ENCODE measurements at places on chromosomes 5 and 9. TPM values are rescaled to one million over a fixed set of nuclear protein-coding genes. Genes with fewer than 3 reads are reported as not detected.

GRCh38 chr9:94821098-94821887 is 94.8 kb downstream of the AOPEP start:
- DNase-seq, result no peak

DNA sequence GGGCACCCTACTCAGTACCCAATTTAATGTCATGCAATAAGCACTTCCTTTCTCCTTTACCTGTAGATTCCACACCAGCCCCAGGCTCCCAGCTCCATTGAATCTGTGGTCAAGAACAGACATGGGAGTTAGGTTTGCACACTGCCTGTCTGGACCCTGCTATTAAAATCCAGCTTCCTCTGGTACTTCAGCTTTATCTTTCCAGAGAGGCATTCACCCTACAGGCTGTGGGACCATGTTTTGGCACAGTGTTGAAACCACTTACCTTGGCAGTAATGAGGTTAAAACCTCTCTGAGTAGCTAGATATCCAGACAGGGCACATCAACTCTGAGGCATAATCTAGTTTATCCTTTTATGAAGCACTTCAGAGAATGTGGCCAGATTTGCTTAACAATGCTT is 191.5 kb upstream of the PCSK5 start:
- no peak for DNase-seq

The SPATA31A3 gene
- not detected for total RNA-seq

- no peak for DNase-seq
These were observed 87.4 kb upstream of the GNA14 start for GRCh38 chr9:77735494-77735893.

The LMX1B gene
- 1.1 TPM for total RNA-seq

The RIC1 gene
- 36.2 TPM for total RNA-seq

The BHMT2 gene
- 37.2 TPM for total RNA-seq

DNA sequence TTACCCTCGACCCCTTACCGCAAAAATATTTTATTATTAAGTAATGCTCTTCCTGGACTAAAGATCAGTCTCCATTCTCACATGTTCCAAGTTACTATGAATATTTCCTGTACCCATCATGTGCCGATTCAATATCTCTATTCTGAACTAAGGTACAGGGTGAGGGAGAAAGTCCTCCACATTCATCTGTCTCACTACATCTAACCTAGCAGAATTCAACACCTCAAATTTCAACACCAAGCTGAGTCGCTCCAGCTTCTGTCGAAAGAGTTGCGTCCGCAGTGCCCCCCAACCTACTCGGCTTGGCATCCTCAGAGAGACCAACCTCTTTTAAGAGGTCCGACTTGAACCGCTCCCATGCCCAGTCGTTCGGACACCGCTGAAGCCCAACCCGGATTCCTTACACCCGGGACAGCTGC is 1.0 kb downstream of the CERT1 start:
- DNase-seq, result no peak

The IRX2 gene
- 0.63 TPM for total RNA-seq

The BTNL3 gene
- 0.50 TPM for total RNA-seq

GRCh38 chr9:13744261-13744901 is 464.9 kb upstream of the MPDZ start:
- no peak for DNase-seq

GRCh38 chr5:74685979-74686631 is 1.1 kb downstream of the HEXB start:
- DNase-seq, result no peak

- DNase-seq, result no peak
These were observed 142.0 kb downstream of the RORB start for GRCh38 chr9:74639112-74639511.

The PTPN3 gene
- 14.6 TPM for total RNA-seq

GRCh38 chr5:142959683-142960657 is 189.8 kb downstream of the ARHGAP26 start:
- DNase-seq, result no peak

- DNase-seq, result no peak
These were observed 235.1 kb downstream of the GADD45G start for GRCh38 chr9:89839952-89840351.

DNA sequence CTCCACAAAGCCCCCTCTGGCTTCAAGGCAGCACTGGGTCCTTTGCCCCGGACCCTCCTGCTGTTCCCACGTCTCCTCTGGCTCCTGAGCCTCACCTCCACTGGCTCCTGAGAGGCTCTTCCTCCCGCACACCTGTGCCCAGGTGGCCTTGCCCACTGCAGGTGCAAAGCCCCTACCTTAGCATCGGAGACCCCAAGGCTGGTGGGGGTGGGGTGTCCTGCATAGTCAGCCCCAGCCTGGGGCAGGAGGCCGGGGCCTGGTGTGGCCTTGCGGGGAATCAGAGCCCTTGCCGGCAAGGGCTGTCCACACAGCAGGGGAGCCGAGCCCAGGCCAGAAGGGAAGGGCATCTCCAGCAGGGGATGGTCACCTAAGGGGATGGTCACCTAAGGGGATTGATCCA is 41.3 kb upstream of the CEP72 start:
- no peak for DNase-seq

The PCA3 gene
- not detected for total RNA-seq

DNA sequence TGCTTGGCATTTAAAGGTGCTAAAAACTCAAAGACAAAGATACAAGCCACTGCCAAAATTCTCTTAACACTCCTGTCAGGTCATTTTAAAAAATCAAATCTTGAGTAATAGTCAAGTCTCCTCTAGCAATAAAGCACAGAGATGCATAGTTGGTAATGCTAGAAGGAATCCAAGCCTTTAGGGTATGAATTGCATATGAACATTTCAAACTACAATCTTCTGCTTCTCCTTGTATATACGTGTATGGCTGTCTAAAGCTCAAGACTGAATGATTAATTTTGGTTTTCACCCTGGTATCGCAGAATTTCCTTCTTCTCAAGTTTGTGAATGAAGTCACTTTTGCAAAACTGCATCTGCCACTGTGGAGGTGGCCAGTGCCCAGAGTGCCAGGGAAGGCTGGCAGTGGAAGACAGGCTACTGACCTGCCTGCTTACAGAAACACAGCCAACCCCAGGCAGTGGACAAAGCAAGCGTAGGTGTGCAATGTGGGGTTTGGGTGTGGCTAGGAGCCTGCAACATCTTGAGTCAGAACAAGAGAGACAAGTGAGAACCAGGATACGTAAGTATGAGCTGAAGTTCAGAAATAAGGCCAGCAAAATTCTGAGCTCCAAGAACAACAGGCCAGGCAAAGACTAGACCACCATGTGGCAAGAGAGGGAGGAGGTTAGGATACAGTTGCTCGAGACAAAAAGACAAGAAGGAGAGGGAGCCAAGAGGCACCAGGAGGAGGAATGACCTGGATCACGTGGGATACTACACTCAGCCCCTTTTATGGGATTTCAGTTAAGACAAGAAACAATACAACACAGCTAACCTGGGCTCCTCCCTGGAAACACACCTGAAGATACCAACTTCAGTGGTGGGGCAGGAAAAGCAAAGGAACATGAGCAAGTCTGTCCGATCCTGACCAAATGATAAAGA is 22.6 kb downstream of the MYO10 start:
- DNase-seq, result no peak

DNA sequence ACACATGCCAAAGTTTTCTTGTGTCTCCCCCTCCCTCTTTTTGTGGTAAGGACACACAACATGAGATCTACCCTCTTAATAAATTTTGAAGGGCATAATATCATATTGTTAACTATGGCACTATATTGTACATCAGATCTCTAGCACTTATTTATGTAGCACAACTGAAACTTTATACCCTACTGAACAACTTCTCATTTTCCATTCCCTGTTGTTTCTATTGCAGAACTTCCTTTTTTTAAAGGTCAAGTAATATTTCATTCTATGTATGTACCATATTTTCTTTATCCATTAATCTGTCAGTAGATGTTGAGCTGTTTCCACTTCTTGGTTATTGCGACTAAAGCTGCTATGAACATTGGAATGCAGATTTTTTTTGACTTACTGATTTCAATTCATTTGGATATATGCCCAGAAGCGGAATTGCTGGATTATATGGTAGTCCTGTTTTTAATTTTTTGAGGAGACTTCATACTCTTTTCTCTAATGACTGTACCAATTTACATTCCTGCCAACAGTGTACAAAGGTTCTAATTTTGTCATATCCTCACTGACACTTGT is 305.3 kb downstream of the PRR16 start:
- no peak for DNase-seq

- DNase-seq, result no peak
These were observed 1.1 kb downstream of the UBTD2 start for GRCh38 chr5:172282272-172283019.

- DNase-seq, result no peak
These were observed 21.0 kb downstream of the TIMD4 start for GRCh38 chr5:156942064-156942463.

The SPINK6 gene
- 1.6 TPM for total RNA-seq

DNA sequence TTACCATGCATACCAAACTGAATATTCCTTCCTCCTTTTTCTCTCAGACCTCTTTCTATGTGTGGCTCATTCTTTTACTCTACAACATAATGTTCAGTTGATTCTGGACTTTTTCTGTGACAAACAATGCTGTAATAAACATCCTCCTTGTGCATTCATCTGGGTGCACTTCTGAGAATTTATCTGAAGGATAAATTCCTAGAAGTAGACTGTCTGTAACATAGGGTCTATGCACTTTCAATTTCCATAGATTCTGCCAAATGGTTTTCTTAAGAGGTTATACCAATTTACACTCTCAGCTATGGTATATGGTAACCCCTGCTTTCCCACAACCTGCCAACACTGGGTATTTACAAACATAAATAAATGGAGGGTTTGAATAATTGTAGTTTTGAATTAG is 24.1 kb upstream of the TNC start:
- DNase-seq, result no peak

The LRRC8A gene
- 37.8 TPM for total RNA-seq

The RFX3 gene
- 8.0 TPM for total RNA-seq

The AGTPBP1 gene
- total RNA-seq, result 21.3 TPM

The PCDHB13 gene
- 7.7 TPM for total RNA-seq

- DNase-seq, result no peak
These were observed 83.2 kb downstream of the FOXD1 start for GRCh38 chr5:73365301-73365853.

GRCh38 chr9:87678650-87679355 is 47.1 kb upstream of the CTSL start:
- no peak for DNase-seq

DNA sequence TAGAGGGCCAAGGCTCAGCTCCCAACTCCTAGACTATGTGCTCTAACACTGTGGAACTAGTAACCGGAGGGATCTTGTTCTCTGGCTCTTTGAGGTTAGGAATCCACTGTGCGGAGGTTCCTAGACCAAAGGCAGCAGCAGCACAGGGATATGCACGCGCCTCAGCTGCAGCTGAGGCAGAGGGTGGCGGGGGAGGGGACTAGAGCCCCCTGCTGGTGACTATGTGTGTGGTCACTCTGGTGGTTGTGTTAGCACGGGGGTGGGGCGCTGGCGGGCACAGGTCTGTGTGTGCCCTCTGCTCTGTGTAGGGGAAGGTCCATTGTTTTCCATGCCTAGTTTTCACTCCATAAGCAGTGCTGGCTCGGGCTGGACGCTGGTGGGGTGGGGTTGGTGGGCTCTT is 458.0 kb upstream of the IZUMO3 start:
- no peak for DNase-seq

DNA sequence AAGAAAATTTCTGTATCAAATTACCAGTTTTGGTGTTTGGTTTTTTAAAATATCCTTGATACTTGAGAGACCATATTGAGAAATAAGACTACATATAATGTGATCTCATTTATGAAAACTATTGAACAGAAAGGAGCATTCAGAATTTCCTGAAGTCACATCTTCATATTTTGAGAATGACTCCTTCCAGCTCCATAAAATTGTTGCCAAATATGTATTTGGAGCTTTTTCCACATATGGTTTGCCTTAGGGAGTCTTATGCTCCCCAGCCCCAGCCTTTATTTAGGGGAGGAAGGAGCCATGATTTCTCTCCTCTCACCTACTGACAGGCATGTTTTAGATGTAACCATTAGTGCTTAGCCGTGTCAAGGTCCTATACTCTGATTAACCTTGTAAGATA is 51.1 kb downstream of the GCNT1 start:
- DNase-seq, result no peak

The NUP155 gene
- 17.8 TPM for total RNA-seq

The ADAMTS16 gene
- total RNA-seq, result 0.50 TPM

The TMOD1 gene
- 33.8 TPM for total RNA-seq

The HAUS6 gene
- 11.0 TPM for total RNA-seq

GRCh38 chr9:13173553-13173952 is 105.9 kb downstream of the MPDZ start:
- no peak for DNase-seq

The DNAH5 gene
- not detected for total RNA-seq

The SURF6 gene
- total RNA-seq, result 13.3 TPM

DNA sequence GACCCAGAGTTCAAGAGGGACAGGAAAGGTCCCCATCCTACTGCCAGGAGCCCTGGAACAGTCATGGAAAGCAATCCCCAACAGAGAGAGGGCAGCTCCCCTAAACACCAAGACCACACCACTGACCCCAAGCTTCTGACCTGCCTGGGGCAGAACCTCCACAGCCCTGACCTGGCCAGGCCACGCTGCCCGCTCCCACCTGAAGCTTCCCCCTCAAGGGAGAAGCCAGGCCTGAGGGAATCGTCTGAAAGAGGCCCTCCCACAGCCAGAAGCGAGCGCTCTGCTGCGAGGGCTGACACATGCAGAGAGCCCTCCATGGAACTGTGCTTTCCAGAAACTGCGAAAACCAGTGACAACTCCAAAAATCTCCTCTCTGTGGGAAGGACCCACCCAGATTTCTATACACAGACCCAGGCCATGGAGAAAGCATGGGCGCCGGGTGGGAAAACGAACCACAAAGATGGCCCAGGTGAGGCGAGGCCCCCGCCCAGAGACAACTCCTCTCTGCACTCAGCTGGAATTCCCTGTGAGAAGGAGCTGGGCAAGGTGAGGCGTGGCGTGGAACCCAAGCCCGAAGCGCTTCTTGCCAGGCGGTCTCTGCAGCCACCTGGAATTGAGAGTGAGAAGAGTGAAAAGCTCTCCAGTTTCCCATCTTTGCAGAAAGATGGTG is 31.6 kb downstream of the CD180 start:
- DNase-seq, result no peak

- DNase-seq, result no peak
These were observed 893.5 kb upstream of the NUDT12 start for GRCh38 chr5:104456122-104456521.

- DNase-seq, result no peak
These were observed 16.7 kb upstream of the PHYHD1 start for GRCh38 chr9:128903871-128904620.

GRCh38 chr5:141519605-141520565 is 31.0 kb downstream of the PCDHGC5 start:
- DNase-seq, result no peak

- no peak for DNase-seq
These were observed 597 bp upstream of the TMEM250 start for GRCh38 chr9:136119061-136119882.

- no peak for DNase-seq
These were observed 3.9 kb upstream of the ADCY2 start for GRCh38 chr5:7391814-7392692.

The KCNT1 gene
- total RNA-seq, result 0.95 TPM

The DBH gene
- not detected for total RNA-seq

The PHPT1 gene
- 53.5 TPM for total RNA-seq

GRCh38 chr5:1329111-1329579 is 15.8 kb downstream of the CLPTM1L start:
- DNase-seq, result no peak

GRCh38 chr9:90985631-90986030 is 184.0 kb downstream of the SYK start:
- no peak for DNase-seq

All from omental fat pad (tissue), 4 donors.